Panc1 (cell line): ENCODE measurements at places on chromosomes 2 and 18.

GRCh38 chr18:26909599-26910290 is 44.2 kb upstream of the AQP4 start:
- no peak for DNase-seq

- no peak for DNase-seq
These were observed 31.5 kb downstream of the MEIS1 start for GRCh38 chr2:66466433-66466832.

DNA sequence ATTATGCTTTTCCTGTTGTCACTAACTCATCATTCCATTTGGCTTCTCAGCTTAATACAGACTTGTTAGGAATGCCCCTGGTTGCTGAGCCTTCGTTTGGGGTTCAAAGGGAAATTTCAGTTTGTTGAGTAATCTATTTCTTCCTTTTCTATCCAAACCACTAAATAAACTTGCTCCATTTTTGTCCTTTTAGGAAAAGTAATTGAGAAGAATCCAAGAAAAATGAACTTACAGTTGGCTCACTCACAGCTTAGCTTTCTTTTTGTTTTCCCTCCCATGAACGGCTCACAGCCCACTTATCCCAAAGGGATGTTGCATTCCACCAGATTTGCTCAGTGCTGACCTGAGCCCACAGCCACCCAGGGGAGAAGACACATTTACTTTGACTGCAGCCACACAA is 73.9 kb downstream of the SOX11 start:
- no peak for DNase-seq

DNA sequence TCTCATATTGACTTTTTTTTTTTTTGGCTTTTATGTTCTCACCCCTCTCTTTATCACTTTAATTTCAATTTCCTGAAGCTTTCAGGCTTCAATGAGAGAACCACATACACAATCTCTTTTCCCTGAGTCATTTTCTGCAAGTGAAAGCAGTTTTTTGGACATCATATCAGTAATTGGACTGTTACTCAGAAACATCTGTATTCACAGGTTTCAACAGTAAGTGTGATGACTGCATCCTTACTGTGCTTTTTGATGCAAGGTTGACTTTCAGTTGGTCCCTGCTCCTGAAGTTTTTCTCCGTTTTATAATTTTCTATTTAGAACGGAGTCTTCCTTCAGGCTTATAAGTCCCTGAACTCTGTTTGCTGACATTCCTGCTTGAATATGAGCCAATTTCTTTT is 70.5 kb upstream of the CCBE1 start:
- no peak for DNase-seq

DNA sequence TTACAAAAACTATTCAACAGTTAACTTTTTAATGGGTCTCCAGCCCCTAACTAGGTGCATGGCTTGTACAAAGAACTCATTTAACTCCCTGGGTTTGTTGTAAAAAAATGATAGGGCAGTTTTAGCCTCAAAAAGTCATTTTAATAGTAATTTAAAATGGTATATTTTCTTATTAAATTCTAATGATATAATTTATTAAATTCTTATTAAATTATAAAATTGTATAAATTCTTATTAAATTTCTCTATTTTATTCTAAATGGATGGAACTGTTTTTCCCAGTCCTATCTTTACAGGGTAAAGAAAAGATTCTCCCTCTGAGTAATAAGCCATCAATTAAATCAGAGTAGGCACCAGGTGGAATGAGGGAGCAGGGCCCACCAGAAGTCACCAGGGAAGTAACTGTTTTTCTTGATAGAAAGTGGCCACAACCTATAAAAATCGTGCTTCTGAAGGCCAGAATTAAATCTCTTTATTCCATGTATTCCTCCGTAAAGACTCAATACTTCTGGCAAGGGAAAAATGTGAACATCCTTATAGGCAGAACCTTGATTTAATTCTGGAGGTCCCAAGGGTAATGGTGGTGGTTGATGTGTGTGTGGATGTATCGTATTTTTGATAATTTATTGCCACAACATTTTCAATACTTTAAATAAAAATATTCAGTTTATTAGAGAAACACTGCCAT is 814 bp downstream of the FKBP7 start:
- DNase-seq: no peak

DNA sequence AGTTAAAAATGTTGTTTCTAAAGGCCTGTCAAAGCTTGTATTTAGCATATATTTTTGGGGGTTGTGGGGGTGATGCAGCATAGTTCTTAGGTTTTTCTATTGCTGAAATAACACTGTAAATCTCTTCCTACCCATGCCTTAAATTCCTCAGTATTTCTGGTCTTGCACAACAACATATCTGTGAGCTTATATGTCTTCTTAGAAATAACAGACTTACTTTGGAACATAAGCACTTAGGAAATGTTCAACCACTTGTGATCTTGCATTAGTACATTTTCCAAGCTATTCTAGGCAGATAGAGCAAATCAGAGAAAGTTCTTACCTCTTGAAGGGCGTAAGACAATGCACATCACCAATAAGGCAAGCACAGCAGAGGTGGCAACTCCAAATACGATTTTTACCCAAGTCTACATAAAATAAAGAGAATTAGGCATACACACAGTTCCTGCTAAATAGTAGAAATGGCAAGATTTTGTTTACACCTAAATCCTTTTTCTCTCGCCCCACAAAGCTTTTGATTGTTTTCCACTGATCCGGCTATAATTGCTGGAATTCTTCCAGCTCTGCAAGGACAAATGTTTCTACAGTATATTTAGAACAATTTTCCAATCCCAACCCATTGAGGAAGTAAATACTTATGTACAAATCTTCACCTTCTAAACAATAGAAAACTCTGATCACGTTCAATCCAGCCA is 512 bp downstream of the FAP start:
- no peak for DNase-seq

DNA sequence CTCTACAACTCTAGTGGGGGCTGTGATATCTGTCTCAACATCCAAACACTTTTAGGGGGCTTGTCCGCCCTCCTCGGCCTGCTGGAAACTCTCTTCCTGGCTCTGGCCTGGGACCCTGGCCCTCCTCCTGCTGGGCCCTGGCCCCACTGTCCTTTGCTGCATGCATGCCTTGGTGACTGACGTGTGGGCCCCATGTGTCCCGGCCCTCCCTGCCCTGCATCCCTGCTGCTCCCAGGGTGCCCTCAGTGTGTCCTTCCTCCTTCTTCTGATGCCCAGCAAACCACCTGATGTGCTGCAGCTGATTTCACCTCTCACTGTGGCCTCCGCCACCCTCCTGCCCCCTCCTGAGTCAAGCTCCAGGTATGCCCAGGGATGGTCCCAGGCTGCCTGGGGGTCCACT is 101.7 kb downstream of the SEPTIN10 start:
- DNase-seq: no peak

- no peak for DNase-seq
These were observed 89.0 kb downstream of the ACSL3 start for GRCh38 chr2:222949690-222950323.

DNA sequence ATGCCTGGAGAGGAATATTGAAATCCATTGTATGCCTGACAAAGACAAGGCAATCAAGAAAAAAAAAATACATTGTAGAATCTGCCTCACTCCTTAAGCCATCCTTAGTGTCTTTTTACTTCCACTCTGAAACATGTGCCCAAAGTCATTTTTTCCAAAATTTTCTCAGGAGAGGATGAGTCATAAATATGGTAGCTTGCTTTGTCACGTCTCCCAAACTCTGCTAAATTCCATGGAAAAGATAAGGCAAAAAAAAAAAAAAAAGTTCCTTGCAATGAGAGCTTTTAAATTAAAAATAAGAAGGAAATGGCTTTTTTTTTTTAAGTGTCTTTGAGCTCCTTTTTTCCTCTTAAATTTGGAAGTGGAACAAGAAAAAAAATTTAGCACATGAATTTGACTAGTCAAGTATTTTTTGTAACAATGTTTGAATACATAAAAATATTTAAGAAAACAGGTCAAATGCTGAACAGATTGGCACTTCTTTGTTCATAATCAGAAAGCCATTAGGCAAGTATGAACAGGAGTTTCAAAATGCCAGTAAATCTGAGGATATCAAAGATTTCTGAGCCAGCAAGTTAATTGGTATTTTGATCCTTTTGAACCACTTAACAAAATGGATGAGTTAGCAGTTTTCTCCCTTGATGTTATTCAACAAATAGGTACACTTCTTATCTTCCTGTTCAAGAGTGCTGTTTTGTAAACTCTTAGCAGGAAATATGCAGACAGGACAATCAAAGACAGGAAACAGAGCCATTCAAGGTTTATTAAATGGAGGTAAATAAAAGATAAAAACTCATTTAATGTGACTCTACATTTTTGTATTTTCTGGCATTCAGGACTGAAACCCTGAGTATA is 247.3 kb upstream of the SP5 start:
- DNase-seq: no peak
